ENCODE measurements at places on chromosomes 5 and 9.

- no peaks in the 10 kb centered on the region for H3K36me3 ChIP-seq
- H3K4me3 ChIP-seq = no peak overlapping the region
These were observed 25.1 kb upstream of the IRX2 start for GRCh38 chr5:2776337-2777302.

DNA sequence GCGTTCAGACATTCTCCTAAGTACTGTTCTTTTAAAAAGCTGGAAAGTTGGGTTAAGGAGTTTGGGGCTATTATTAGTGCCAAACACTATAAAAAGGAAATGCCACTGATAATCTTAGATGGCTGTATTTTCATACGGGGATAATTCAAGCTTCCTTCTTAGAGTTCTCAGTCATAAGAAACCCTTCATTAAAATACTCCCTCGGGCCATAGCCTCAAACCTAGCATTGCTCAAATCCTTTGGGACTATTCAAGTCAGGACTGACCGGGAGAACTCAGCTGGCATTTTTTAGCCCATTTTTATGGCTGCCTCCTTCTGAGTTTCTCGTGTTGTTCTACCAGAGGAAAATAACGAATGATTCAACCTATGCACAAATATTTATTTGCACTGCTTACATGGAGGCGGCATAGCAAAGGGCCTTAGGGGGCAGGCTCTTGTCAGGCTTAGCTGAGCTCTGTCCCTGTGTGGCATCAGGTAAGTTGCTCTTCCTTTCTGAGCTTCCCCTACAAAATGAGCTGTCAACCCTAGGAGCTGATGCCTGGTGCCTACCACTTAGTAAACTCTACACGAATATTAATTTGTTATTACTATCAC, 33.5 kb upstream of the ADAM19 start:
- no peak overlapping the region for H3K27ac ChIP-seq
- no peak overlapping the region for H3K4me3 ChIP-seq
- no peaks in the 10 kb centered on the region for H3K36me3 ChIP-seq
- no peak for DNase-seq
- no peaks in the 10 kb centered on the region for H3K27me3 ChIP-seq

GRCh38 chr9:16959391-16959790, 88.9 kb upstream of the BNC2 start:
- no peak overlapping the region for H3K27ac ChIP-seq
- no peaks in the 10 kb centered on the region for H3K4me1 ChIP-seq
- DNase-seq = no peak
- no peak overlapping the region for H3K4me3 ChIP-seq
- no peaks in the 10 kb centered on the region for H3K36me3 ChIP-seq

GRCh38 chr5:38467353-38468040, 88.9 kb downstream of the LIFR start:
- peaks cover 66% of the 10 kb centered on the region for H3K4me1 ChIP-seq
- peak; percentile 84 for DNase-seq
- no peaks in the 10 kb centered on the region for H3K36me3 ChIP-seq
- H3K27me3 ChIP-seq = no peaks in the 10 kb centered on the region
- H3K27ac ChIP-seq = peak overlapping the region; percentile 71
- H3K4me3 ChIP-seq = no peak overlapping the region

- H3K27me3 ChIP-seq = peaks cover 12% of the 10 kb centered on the region
- no peak for DNase-seq
- no peak overlapping the region for H3K27ac ChIP-seq
- H3K36me3 ChIP-seq = no peaks in the 10 kb centered on the region
- no peak overlapping the region for H3K4me3 ChIP-seq
These were observed 134.0 kb upstream of the RASEF start for GRCh38 chr9:83196946-83197345.

GRCh38 chr5:64595031-64595855, 89.4 kb downstream of the RGS7BP start:
- H3K4me3 ChIP-seq = no peak overlapping the region
- no peaks in the 10 kb centered on the region for H3K27me3 ChIP-seq
- no peaks in the 10 kb centered on the region for H3K36me3 ChIP-seq

GRCh38 chr5:123813264-123813663, 301.3 kb downstream of the CSNK1G3 start:
- H3K36me3 ChIP-seq = no peaks in the 10 kb centered on the region
- peaks cover 42% of the 10 kb centered on the region for H3K4me1 ChIP-seq
- no peak overlapping the region for H3K4me3 ChIP-seq
- no peaks in the 10 kb centered on the region for H3K27me3 ChIP-seq

DNA sequence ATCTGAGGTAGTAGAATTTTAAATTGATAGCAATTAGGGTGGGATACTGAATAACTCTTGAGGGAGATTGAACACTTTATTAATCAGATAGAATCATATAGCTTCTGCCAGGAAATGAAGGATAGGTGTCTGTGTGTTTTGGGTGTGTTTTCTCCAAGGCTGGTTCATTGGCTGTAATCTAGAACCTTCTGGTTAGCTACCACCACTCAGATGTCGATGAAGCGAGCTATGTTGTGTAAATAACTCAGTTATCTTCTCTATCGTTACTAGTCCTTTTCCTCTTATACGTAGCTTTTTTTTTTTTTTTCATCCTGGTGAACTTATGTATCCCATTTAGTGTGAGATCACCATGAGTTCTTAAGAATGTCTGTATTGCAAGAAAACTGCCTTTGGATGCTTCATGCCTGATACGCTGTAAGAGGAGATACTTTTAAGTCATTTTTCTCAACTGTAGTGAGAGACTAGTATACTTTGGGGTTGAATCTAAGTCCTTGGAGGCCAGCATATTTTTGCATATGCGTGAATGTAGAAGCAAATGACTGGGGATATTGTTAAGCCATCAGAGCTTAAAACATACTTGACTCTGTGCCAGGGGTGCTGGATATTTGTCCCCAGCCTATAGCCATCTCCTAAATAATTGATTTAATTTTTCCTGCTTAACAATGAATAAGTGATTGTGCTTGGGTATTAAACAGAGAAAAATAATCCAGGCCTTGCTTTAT, 2.1 kb downstream of the TNFAIP8 start:
- no peak overlapping the region for H3K4me3 ChIP-seq
- H3K36me3 ChIP-seq = no peaks in the 10 kb centered on the region
- no peak for DNase-seq
- no peaks in the 10 kb centered on the region for H3K4me1 ChIP-seq

DNA sequence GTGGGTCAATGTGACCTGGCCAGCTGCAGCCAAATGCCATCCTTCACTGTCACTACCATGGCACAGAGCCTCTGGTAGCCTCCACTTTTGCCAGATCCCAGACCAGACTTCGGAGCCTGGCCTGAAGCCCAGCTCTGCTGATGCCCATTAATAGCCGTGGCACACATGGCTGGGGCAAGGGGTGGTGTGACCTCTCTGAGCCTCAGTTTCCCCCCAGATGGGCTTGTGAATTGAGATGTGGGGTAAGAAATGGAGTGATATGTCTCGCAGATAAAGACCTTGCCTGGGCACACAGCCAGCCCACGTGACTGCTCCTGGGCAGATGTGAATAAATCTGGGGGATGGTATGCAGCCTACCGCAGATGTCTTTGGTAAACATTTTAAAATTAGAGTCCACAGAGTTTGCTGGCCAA, 13.9 kb downstream of the SUSD3 start:
- peaks cover 14% of the 10 kb centered on the region for H3K4me1 ChIP-seq
- no peaks in the 10 kb centered on the region for H3K27me3 ChIP-seq

- H3K27me3 ChIP-seq = no peaks in the 10 kb centered on the region
- H3K36me3 ChIP-seq = no peaks in the 10 kb centered on the region
- no peaks in the 10 kb centered on the region for H3K4me1 ChIP-seq
These were observed 151.0 kb downstream of the GPBP1 start for GRCh38 chr5:57324861-57325260.

DNA sequence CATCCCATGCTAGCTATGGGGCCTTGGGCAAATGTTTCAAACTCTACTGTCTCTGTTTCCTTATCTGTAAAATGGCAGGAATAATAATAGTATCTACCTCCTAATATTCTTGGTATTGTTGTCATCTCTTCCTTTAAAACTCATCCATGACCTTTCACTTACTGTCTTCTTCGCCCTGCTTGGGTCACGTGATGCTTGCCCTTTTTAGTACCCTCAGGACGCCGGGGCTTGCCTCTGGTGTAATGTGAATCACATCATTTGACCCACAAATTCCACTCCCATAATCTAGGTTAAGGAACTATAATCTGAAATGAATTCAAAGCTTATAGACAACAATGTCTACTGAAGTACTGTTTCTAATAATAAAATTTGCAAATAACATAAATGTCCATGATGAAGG, 162.7 kb downstream of the DRD1 start:
- no peaks in the 10 kb centered on the region for H3K36me3 ChIP-seq
- no peaks in the 10 kb centered on the region for H3K4me1 ChIP-seq
- DNase-seq = no peak
- H3K27ac ChIP-seq = no peak overlapping the region
- H3K27me3 ChIP-seq = no peaks in the 10 kb centered on the region

GRCh38 chr5:45385321-45386058, 310.7 kb downstream of the HCN1 start:
- H3K27me3 ChIP-seq = no peaks in the 10 kb centered on the region
- no peak overlapping the region for H3K27ac ChIP-seq
- no peaks in the 10 kb centered on the region for H3K36me3 ChIP-seq

- H3K27me3 ChIP-seq = no peaks in the 10 kb centered on the region
- peaks cover 10% of the 10 kb centered on the region for H3K4me1 ChIP-seq
- peaks cover 69% of the 10 kb centered on the region for H3K36me3 ChIP-seq
- no peak for DNase-seq
- H3K4me3 ChIP-seq = no peak overlapping the region
These were observed 5.9 kb downstream of the MED10 start for GRCh38 chr5:6372251-6373080.

DNA sequence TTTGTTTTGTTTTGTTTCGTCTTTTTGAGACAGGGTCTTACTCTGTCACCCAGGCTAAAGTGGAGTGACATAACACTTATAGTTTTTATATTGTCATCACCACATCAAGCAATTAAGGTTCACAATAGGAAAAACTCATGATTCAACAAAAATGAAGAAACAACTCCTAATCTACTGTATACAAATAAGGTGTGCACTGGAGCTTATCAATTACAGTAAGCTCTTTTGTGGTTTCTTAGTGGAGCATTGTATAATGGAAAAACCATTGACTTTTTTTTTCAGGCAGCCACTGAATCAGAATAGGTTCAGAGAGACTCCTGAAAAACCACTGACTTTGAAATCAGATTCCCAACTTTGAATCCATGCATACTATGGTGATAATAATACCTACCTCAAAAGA, 10.8 kb upstream of the PLIN2 start:
- no peak for DNase-seq
- H3K4me3 ChIP-seq = no peak overlapping the region
- H3K27me3 ChIP-seq = no peaks in the 10 kb centered on the region
- H3K27ac ChIP-seq = no peak overlapping the region

- no peak for DNase-seq
- H3K36me3 ChIP-seq = no peaks in the 10 kb centered on the region
- no peak overlapping the region for H3K27ac ChIP-seq
- H3K4me3 ChIP-seq = no peak overlapping the region
- H3K27me3 ChIP-seq = no peaks in the 10 kb centered on the region
These were observed 583.4 kb upstream of the DMAC1 start for GRCh38 chr9:8382777-8383527.

- H3K4me1 ChIP-seq = peaks cover 11% of the 10 kb centered on the region
- peak; percentile 80 for DNase-seq
- H3K36me3 ChIP-seq = no peaks in the 10 kb centered on the region
- H3K27ac ChIP-seq = no peak overlapping the region
- no peaks in the 10 kb centered on the region for H3K27me3 ChIP-seq
These were observed 823 bp upstream of the PRDM6 start for GRCh38 chr5:123088031-123088805.

- no peaks in the 10 kb centered on the region for H3K36me3 ChIP-seq
- no peaks in the 10 kb centered on the region for H3K27me3 ChIP-seq
- DNase-seq = no peak
- no peak overlapping the region for H3K27ac ChIP-seq
- no peak overlapping the region for H3K4me3 ChIP-seq
- no peaks in the 10 kb centered on the region for H3K4me1 ChIP-seq
These were observed 130.1 kb upstream of the ACOT12 start for GRCh38 chr5:81524015-81524414.

DNA sequence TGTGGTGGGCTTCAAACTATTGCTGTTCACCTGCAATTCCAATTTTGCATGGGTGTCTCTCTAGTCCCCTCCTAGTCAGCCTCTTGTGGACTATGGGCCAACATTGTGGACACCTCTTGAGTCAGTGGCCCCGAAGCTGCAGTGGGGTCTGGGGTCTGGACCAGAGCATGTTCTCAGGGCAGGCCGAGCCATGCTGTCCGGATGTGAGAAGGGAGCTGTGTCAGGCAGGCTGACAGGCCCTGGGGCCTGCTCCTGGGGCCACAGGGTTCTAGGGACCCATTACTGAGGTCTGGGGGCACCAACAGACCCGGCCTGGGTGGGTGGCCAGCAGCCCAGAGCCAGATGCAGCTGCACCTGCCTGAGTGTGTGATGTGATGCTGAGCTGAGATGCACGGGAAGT, 16.5 kb upstream of the IRX4 start:
- H3K36me3 ChIP-seq = no peaks in the 10 kb centered on the region
- H3K4me3 ChIP-seq = no peak overlapping the region
- no peaks in the 10 kb centered on the region for H3K27me3 ChIP-seq
- H3K4me1 ChIP-seq = no peaks in the 10 kb centered on the region
- H3K27ac ChIP-seq = no peak overlapping the region
- no peak for DNase-seq

DNA sequence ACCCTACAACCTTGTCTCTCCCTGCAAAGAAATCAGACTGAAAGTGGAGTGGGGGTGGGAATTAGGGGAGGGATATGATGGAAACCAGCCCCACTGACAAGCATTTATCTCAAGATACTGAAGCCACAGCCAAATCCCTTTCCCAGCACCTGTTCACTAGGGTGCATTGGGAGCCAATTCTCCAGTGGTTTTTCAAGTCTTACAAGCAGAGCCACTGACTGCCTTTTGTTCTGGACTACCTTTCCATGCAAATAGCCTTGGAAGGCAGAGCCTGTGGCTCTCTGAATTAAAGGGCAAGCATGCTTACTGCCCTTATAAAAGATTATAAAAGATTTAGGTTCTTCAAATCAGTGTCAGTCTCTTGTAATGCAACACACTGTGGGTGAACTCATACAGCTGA, 8.8 kb upstream of the GGTA1 start:
- H3K4me1 ChIP-seq = peaks cover 6% of the 10 kb centered on the region
- no peak overlapping the region for H3K27ac ChIP-seq
- no peak overlapping the region for H3K4me3 ChIP-seq
- H3K36me3 ChIP-seq = no peaks in the 10 kb centered on the region
- no peaks in the 10 kb centered on the region for H3K27me3 ChIP-seq
- no peak for DNase-seq

DNA sequence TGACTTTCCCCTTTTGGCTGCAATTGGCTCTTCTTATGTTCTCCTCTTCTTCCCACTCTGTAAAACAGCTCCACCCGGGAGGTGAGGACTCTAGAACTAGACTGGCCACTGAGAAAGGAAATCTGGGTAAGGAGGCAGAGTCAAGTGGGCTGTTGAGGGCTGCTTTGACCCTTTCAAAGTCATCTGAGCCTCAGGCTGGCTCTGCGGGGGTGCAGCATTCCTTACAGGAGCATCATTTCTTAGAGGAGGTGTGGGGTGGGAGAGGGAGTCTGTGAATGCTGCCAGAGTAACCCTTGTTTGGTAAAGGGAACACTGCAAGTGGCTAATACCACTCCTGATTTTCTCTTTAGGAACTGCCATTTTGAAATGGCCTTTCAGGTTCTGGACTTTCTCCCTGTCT, 377.7 kb upstream of the SMARCA2 start:
- no peak for DNase-seq
- H3K27me3 ChIP-seq = no peaks in the 10 kb centered on the region
- H3K27ac ChIP-seq = no peak overlapping the region
- no peaks in the 10 kb centered on the region for H3K4me1 ChIP-seq
- H3K4me3 ChIP-seq = no peak overlapping the region
- no peaks in the 10 kb centered on the region for H3K36me3 ChIP-seq

GRCh38 chr5:132841305-132841704, 10.9 kb upstream of the SHROOM1 start:
- H3K36me3 ChIP-seq = no peaks in the 10 kb centered on the region
- peaks cover 4% of the 10 kb centered on the region for H3K4me1 ChIP-seq
- no peak overlapping the region for H3K4me3 ChIP-seq
- no peak for DNase-seq
- no peak overlapping the region for H3K27ac ChIP-seq
- H3K27me3 ChIP-seq = no peaks in the 10 kb centered on the region

All from sigmoid colon (tissue), 7 donors.